Glomerular endothelial cell (primary cell): ENCODE measurements at places on chromosomes 3 and 15. TPM values are rescaled to one million over a fixed set of nuclear protein-coding genes. Genes with fewer than 3 reads are reported as not detected.

DNA sequence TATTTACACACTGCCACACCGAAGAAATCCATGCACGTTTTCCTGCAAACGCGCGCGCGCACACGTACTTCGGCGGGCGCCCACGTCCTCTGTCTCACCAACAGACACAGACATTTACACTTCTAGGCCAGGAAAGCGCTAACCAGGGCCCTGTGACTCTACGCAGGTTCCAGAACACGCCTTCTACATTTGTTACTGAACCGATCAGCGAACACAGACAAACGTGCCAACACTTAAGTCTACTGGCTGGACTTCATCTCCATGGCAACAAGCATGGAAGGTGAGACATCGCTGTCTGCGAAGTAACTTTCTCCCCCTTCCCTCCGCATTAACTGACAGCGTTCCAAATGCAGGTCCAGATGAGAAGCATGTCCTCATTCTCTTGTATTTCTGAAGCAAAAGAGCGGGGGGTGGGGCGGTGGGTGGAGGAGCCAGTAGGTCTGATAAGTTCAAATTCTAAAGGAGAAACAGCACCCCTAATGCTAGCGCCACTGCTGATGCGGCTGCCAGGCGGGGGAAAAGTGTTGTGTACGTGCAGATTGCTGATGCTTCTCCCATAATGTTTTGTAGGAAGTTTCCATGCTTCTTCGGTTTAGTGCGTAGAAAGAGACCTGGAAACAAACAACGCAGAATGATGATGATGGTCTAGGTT, at the start of gene CTXN2:
TSS of gene CTXN2 (plus strand) at position 92 of the 652 bp plus-strand sequence. CDS start 9,636 bp downstream, outside the sequence.
- DNase-seq: no peak

Gene MAP6D1
- total RNA-seq: 5.3 and 10.0 TPM in 2 replicates

DNA sequence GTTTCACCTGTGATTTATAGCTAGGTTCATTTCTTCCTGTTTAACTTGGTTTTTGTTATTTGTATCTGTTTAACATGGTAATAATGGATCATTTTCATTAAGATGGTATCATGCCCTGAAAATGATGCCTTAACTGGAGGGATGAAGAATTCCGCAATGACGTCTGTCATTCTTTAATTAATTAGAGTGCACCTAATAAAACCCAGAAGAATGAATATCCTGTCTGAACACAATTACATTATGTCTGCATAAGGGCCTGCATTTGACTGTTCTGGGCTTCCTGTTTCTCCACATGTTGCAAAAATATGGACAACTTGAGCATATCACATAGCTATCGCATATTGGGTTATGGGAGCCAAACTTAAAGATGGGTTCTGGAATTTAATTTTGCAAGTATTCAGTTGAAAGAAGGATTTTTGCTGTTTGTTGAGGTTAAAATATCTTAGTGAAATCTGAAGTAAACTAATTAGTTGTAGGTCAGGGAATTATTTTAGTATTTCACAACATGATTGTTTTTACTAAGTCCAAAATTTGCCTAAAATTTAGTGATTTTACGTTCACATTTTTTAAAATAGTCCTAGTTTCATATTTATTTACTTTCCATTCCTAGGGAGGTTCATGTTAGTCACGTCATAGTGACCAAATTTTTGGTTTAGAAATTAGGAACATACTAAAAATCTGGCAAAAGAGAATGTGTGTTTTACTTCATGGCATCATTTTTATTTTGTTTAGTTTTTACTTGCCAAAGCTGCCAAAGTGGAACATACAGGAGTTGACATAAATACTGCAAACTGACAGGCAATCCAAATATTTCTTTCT, 321.0 kb upstream of the TGFBR2 start:
- DNase-seq: no peak

GRCh38 chr3:67691207-67691606, 36.8 kb upstream of the SUCLG2 start:
- DNase-seq: no peak

Gene SLC27A2
- total RNA-seq: 0.06 TPM in 1 of 2 replicates, not detected in the other

Gene CELSR3
- total RNA-seq: 1.1 and 2.2 TPM in 2 replicates

Gene LINGO1
- total RNA-seq: 0.18 TPM in 1 of 2 replicates, not detected in the other

Gene DNAH12
- 0.12 and 0.92 TPM in 2 replicates for total RNA-seq

Gene NR2E3
- 0.10 and 0.41 TPM in 2 replicates for total RNA-seq

Gene LYSMD2
- 11.4 and 17.1 TPM in 2 replicates for total RNA-seq

DNA sequence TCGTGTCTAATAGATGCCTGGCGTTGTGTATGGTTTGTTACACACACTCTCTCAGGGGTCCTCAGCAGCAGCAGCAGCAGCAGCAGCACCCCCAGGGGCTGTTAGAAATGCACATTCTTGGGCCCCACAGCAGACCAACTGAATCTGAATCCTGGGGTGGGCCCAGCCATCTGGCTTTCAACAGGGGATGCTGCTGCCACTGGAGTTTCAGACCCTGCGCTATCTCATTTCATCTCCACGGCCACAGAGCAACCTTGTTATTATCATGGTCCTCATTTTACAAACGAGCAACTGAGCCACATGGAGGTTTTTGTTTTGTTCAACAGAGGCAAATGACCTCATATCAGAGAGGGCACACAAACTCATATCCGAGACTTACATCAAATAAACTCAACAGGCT, 47.7 kb downstream of the MGLL start:
- no peak for DNase-seq

Gene NTRK3
- total RNA-seq: 0.41 TPM in 1 of 2 replicates, not detected in the other

Gene GALNT15
- 25.1 and 35.2 TPM in 2 replicates for total RNA-seq

Gene PIGZ
- total RNA-seq: 10.6 and 10.9 TPM in 2 replicates

Gene RPP25
- total RNA-seq: 25.3 and 26.3 TPM in 2 replicates

GRCh38 chr3:44927371-44927770, 48.6 kb downstream of the ZDHHC3 start:
- DNase-seq: no peak

Gene EBLN2
- total RNA-seq: 0.78 and 4.9 TPM in 2 replicates

DNA sequence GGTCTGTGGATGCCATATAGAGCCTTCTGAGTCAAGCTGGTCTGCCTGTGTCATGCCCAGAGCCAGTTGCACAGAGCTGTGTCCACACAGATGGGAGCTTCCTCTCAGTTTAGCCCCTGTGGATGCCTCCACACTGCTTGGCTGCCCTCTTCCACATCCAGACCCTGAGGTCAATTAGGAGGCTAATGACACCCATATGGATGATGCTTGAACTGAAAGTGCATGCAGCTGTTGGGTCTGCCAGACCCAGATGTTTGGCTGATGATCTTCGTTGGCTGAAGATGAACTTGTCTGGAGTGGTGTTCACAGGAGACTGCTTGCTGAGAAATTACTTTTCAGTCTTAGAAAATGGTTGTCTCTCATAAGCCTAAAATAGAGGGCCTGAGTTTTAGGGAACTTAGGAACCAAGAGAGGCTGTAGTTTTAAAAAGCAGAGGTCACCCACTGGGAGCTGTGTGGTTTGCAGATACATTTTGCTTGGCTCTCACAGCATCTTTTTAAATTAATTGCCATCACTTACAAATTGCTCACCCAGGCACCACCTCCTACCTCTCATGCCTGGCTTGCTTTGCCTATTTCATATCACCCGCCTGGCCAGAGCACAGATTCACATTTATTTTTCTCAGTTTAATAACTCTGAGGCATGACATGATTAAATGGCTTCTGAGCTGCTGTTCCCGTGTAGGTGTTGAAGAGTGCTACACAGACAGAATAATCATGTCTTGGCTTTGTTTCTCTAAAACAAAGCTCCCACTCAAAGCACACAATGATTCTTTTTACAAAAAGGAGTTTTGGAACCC, 176.1 kb downstream of the MINAR1 start:
- no peak for DNase-seq

DNA sequence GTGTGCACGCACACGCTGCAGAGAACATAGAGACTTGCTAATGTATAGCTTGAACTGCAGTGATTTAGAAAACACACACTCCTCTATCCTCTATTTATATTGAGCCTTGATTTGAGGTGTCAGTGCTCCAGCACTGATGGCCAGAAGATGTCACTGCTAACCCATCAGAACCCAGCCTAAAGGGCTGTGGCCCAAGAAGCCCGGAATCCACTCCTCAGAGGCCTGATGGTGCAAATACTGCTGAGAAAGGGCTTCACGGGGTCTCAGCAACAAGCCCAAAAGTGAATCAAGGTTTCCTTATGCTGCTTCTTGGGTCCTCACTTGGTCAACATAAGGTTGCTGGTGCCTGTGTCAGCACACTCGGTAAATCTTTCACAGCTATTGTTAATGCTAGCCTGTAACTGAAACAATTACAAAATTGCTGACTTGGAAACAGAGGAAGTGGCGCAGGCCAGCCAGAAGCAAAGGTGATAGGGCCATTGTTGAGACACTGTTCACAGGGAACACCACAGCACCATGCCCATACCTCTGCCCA, 60.3 kb downstream of the HEG1 start:
- no peak for DNase-seq

- no peak for DNase-seq
Measured at GRCh38 chr15:49986326-49986725, 132.7 kb downstream of the ATP8B4 start.

Gene CPN2
- total RNA-seq: not detected in 2 replicates
